Cardiac septum (tissue), 1 donor: ENCODE measurements at places on chromosomes 7 and 10. TPM values are rescaled to one million over a fixed set of nuclear protein-coding genes. Genes with fewer than 3 reads are reported as not detected.

SERPINE1 gene
- total RNA-seq: 27.2 TPM

UTF1 gene
- not detected for total RNA-seq

CHST12 gene
- 13.8 TPM for total RNA-seq

- DNase-seq: no peak
These were observed 17.1 kb downstream of the ZNF485 start for GRCh38 chr10:43623351-43623750.

- DNase-seq: no peak
These were observed 42.2 kb upstream of the MAGI2 start for GRCh38 chr7:79495544-79496272.

GRCh38 chr10:113309791-113310190 lies 243.1 kb upstream of the HABP2 start:
- DNase-seq: no peak

GRCh38 chr7:142487124-142487523 lies 229.3 kb upstream of the PRSS58 start:
- DNase-seq: no peak

DNA sequence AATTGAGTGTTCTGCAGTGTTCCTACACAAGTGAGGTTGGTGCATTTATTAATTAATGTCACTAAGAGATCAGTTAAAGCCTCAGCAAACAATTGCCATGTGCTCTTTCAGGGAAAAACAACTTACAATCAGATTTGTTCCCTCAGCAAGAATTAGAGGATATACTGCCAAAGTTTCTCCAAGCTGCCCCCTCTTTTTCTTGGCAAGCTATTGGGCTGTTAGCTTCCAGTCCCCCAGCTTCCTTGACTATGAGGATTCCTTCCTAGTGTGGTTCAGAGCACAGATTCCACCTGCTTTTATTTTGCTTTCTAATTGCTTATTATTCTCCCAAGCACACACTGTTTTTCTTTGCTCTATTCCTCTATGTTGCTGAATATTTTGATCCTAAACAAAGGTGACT lies 112.7 kb downstream of the RBM20 start:
- no peak for DNase-seq

- DNase-seq: no peak
These were observed 5.8 kb upstream of the IFRD1 start for GRCh38 chr7:112444505-112444904.

GRCh38 chr7:102994567-102994966 lies 80.0 kb downstream of the FBXL13 start:
- DNase-seq: no peak

DNA sequence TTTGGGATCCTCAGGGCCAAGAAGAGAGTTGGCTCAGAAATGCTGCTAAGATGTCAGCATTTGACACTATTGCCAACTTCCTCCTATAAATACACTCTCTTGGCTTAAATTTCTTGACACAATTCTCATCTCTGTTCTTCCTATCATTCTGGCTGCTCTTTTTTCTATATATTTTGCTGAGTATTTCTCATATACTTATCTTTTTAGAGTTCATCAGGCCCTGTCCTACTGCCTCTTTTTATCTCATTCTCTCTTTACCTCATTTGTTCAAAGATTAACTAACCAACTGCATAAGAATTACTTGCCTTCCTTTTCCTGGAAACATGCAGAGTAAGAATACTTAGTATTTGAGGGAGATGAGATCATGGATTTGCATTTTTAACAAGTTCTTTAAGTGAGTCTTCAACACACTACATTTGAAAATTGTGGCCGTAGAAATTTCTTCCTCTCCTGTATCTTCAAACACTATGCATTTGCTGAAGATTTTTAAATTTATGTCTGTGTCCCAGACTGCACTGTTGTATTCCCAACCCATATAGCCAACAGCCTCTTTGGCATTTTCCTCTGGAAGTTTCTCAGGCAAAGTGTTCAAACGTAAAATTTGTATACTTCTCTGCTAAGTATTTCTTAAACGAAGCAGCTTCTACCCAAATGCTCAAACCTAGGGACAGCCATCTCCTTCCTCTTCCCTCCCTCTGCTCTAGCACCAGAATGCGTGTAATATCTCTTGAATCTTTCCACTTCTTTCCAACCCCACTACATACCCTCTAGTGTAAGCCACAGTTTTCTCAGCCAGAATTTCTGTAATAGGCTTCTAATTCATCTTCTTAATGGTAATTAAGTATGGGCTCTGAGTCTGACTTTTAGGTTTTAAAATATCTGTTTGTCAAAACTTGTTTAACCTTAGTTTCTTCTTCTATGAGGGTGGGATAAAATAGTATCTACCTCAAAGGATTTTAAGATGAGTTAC lies 35.5 kb downstream of the ARL4A start:
- DNase-seq: no peak

DNA sequence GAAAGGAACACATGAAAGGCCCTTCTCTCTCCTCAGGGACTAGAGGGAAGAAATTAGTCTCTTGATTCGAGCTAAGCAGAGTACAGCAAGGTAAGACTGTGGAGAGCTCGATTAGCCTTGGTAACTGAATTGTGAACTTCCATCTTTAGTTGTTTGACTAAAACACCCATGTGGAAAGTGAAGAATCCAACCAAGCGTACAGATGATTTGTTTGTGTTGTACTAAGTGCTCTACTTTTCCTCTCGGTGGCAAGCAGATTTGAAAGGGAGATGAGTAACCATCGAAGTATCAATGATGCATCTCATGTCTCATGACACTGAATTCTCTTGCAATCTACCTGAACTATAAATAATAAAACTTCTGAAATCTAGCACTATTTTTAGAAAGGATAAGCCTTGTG lies 80.7 kb downstream of the FZD1 start:
- DNase-seq: no peak

- DNase-seq: no peak
These were observed 2.5 kb upstream of the P4HA1 start for GRCh38 chr10:73099141-73099540.
